Stomach (tissue), 19 donors: ENCODE measurements at places on chromosomes 7 and 10. TPM values are rescaled to one million over a fixed set of nuclear protein-coding genes. Genes with fewer than 3 reads are reported as not detected.
A peak's percentile ranks its signal among the peaks of the same experiment; 100 is the strongest.

Gene GNB2
- 152 TPM for total RNA-seq

Gene FAM25C
- not detected for total RNA-seq

Gene SYT15B
- total RNA-seq = not detected

Gene FBXO24
- not detected for total RNA-seq

Gene SEMA3E
- total RNA-seq = 0.29 TPM

Gene NACAD
- total RNA-seq = 9.3 TPM

Gene GFRA1
- total RNA-seq = 5.3 TPM

Gene TAF5
- 5.5 TPM for total RNA-seq

Gene EIF3B
- 148 TPM for total RNA-seq

Gene OPALIN
- total RNA-seq = not detected

GRCh38 chr10:119375574-119376272 is 166.8 kb downstream of the RGS10 start:
- H3K4me1 ChIP-seq = peaks cover 8% of the 10 kb centered on the region
- no peak overlapping the region for H3K27ac ChIP-seq
- H3K27me3 ChIP-seq = no peaks in the 10 kb centered on the region
- peak; percentile 38 for DNase-seq
- peaks cover 6% of the 10 kb centered on the region for H3K36me3 ChIP-seq
- no peak overlapping the region for H3K4me3 ChIP-seq

DNA sequence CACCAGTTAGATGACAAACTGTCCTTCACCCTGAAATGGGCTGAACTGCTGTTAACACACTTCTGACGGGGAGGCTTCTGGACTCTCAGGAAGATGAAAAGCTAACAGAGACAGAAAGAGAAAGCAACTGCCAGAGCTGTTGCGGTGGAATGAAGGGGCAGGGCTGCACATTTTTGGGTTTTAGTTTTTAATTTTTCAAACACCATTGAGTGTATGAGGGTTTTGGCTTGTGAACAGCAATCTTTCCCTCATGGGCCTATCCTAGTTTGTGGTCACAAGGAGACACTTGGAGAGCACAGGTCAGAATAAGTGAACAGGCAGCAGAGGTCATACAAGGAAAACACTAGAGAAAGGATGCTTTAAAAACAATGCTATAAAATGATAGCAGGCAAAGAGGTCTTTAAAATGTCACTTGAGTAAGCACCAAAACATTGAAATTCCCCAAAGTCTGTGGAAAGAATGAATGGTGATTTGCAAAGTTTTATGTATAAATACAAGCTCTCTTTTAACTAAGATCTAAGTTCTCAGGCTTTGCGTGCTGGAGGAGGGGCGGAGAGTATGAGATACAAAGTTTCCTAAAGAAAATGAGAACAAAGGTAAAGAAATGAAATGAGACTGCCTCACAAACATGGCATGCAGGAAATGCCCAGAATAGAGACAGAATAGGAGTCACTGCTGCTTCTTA is 101.4 kb upstream of the GLI3 start:
- no peaks in the 10 kb centered on the region for H3K27me3 ChIP-seq
- H3K4me1 ChIP-seq = no peaks in the 10 kb centered on the region
- no peak overlapping the region for H3K4me3 ChIP-seq

GRCh38 chr10:6667679-6668270 is 87.7 kb upstream of the PRKCQ start:
- peak; percentile 80 for DNase-seq
- H3K27me3 ChIP-seq = no peaks in the 10 kb centered on the region
- no peak overlapping the region for H3K27ac ChIP-seq
- H3K36me3 ChIP-seq = no peaks in the 10 kb centered on the region
- H3K4me3 ChIP-seq = no peak overlapping the region

DNA sequence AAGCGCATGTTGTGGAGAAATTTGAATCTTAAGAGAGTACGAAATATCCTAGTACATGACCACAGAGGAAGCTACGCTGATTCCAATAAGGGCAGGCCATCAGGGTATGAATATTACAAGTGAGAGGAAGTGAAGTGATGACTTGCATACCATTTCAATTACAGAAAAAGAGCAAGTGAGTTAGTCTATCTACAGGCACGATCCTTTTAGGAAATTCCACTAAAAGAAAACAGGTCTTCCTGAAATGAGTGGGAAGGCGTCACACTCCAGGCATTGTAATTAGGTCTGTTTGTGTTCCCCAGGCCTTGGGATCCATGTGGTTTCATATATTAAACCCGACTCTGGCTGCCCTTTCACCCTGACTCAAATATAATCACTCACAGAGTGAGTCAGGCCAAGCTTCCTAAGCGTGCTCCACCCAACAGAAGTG is 152.5 kb downstream of the SEMA3A start:
- H3K27ac ChIP-seq = no peak overlapping the region
- peak; percentile 26 for DNase-seq
- H3K36me3 ChIP-seq = no peaks in the 10 kb centered on the region
- H3K27me3 ChIP-seq = no peaks in the 10 kb centered on the region
- no peak overlapping the region for H3K4me3 ChIP-seq

DNA sequence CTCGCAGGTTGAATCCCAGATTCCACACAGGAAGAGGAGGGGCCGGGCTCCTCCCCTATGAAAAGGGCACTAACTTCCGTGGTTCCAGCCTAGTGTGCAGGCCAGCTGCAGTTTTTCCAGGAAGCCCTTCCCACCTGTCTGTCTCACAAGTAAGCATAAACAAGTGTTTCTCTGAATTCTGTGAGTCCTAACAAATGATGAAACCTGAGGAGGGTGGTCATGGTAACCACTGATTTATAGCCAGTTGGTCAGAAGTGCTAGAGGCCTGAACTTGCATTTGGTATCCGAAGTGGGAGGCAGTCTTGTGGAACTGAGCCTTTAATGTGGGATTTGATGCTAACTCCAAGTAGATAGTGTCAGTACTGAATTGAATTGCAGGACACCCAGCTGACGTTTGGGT is 54.7 kb upstream of the STEAP4 start:
- H3K4me3 ChIP-seq = no peak overlapping the region
- no peak overlapping the region for H3K27ac ChIP-seq
- H3K4me1 ChIP-seq = no peaks in the 10 kb centered on the region
- no peaks in the 10 kb centered on the region for H3K36me3 ChIP-seq
- DNase-seq = no peak
- no peaks in the 10 kb centered on the region for H3K27me3 ChIP-seq

DNA sequence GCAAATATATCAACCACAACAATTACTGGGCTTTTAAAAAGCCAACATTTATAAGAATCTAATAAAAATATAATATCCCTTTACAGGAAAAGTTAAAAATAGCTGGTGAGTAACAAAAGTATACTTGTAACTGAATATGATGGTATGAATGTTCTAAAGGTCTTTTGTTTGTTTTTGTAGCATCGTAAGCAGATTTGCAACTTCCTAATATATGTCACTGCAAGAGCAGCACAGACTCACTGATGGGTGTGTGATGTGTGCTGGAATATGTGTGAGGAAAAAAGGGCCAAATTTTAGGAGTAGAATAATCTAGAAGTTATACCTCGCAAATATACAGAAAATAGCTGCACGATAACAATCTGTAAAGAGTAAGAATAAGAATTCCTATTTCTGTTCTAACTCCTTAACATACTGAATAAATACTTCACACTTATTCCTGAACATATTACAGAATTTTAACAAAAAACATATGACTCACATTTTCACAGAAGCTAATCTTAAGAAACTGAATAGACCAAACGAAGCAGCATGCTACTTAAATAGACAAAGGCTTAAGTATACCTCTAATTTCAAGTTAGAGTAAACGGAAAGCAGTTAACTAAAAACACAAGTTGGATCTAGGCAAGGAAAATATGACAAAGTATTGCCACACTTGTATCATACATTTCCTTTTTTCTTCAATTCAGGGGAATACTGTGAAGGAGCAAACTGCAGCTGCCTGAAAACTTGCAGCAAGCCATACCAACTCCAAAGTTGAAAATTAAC is 9.6 kb downstream of the ETV1 start:
- peaks cover 15% of the 10 kb centered on the region for H3K4me1 ChIP-seq
- H3K27ac ChIP-seq = no peak overlapping the region
- no peak overlapping the region for H3K4me3 ChIP-seq
